Stimulated activated CD8-positive, alpha-beta memory T cell treated with anti-CD3 and anti-CD28 coated beads, Interleukin-2, amount 100 ng/mL, for 48 hours (primary cell): ENCODE measurements at places on chromosomes 4 and X.

- DNase-seq = no peak
Measured at GRCh38 chrX:101062176-101062575, 10.3 kb upstream of the TRMT2B start.

DNA sequence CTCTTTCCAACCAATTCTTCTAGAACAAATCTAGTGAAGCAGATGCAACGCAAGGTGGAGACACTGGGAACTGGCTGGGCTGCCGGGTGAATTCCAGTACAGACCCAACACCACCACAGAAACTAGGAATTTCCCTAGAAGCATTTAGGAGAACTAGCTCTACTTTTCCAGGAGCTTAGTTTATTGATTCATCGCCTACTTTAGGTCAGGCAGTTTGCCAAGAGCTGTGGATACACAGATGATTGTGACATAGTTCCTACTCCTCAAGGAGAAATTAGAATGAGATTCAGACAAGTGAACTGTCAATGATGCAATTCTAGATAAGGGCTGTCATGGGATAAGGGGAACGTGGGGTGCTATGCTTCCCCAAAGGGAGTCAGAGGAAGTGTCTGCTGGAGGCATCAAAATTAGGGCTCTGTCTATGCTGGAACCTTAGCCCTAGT lies 350.0 kb downstream of the CAMK2D start:
- no peak for DNase-seq

DNA sequence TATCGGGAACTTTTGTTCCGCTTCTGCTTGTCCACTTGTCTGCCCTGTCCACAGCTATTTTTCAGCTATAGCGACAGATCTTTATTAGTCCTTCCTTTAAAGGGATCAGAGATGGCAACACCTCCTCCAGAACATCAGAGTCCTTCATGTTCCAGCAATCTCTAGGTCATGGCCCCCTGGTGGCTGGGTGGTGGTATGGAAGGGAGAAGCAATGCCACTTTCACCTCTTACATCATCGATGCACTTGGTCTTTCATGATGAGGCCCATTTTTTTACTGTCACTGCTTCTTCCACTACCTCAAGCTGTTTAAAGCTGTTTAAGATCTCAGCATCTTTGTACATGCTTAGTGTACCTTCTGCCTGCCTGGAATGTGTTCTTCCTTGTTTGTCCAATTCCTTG lies 106.7 kb downstream of the ARHGAP6 start:
- DNase-seq = peak; percentile 45

DNA sequence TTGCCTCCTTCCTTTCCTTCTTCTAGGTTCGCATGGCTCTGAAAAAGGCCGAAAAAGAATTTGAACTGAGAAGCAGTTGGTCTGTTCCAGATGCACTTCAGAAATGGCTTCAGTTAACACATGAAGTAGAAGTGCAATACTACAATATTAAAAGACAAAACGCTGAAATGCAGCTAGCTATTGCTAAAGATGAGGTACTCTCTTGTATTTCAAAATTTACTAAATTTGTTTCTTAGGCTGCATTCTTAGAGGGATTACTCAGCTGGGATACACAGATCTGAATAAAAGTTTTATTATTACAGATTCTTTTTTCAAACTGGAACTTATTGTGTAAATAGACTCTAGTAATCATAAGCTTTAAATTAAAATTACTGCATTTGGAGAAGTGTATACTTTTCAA lies 146.9 kb downstream of the STIM2 start:
- DNase-seq = no peak

DNA sequence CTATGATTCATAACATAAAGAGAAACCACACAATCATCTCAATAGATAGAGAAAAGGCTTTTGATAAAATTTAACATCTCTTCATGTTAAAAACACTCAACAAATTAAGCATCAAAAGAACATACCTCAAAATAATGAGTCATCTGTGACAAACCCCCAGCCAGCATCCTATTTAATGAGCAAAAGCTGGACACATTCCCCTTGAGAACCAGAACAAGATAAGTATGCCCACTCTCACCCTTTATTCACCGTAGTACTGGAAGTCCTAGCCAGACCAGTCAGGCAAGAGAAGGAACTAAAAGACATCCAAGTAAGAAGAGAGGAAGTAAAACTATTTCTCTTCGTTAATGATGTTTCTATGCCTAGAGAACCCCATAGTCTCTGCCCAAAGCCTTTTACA lies 507.2 kb downstream of the PABPC4L start:
- no peak for DNase-seq

DNA sequence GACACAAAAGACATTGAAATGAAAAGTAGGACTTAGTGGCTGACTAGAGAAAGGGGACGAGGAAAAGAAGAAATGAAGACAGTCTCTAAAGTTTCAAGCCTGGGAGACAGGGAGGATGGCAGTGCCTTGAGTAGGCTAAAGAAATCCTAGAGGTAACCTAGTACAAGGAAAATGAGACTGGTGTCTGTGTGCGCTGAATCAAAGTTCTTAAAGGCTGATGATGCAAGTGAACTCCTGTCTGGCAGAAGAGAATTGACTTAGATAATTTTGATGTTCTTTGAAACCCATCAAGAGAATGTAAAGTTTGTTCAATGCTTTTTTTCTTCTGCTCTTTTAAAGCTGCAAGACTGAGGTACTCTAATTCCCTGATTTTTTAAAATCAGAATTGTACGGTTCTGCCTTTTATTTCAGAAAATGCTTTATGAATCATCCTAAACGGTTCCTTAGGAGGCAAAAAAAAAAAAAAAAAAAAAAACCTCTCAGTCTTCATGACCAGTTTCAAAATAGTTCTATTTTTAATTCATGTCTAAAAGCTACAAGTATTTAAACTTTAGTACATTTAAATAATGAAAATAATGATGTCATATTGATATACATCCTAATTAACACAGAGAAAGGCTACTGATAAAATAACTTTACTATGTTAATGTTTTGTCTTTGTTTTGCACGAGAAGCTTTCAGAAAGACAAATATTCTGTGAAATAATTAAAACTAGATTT lies 189.8 kb downstream of the PPP3CA start:
- DNase-seq = no peak
